ENCODE measurements at places on chromosomes 16 and 17. TPM values are rescaled to one million over a fixed set of nuclear protein-coding genes. Genes with fewer than 3 reads are reported as not detected.
A peak's percentile ranks its signal among the peaks of the same experiment; 100 is the strongest.

Gene CD300E
- total RNA-seq = 0.65 TPM

Gene MYO15A
- 1.1 TPM for total RNA-seq

Gene MYCBPAP
- total RNA-seq = 0.59 TPM

Gene FOXL1
- 0.80 TPM for total RNA-seq

Gene SNX20
- 2.0 TPM for total RNA-seq

Gene CALB2
- 25.9 TPM for total RNA-seq

Gene TBC1D3D
- total RNA-seq = 0.41 TPM

- no peak for DNase-seq
Measured at GRCh38 chr17:9553596-9553995, 22.0 kb downstream of the STX8 start.

DNA sequence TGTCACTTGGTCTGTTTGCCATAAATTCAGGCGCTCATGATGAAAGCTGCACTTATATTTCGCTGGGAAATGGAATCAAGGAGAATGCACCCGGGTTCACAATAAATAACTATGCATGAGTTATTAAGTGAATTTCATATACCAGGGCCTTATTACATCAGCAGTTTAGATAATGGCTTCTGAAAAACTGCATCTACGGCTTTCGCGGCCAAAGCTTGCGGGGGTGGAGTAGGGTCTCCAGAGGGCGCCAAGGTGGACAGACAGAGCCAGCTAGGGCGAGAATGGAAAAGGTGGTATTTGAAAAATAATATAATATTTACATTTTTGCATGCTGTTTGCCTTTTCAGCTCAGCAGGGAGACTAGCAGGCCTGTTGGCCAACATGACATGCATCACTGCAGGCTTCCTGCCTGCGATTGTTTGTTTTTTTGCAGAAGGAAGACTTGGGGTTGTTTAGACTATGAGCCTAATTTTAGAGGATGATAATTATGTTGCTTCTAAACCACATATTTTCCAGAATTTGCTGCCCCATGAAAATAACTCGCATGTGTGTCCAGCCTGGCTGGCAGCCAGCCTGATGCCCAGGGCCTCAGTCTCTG, 173.8 kb upstream of the IRX3 start:
- no peak for DNase-seq

- DNase-seq = no peak
Measured at GRCh38 chr17:29573871-29574731, 5.6 kb downstream of the TP53I13 start.

DNA sequence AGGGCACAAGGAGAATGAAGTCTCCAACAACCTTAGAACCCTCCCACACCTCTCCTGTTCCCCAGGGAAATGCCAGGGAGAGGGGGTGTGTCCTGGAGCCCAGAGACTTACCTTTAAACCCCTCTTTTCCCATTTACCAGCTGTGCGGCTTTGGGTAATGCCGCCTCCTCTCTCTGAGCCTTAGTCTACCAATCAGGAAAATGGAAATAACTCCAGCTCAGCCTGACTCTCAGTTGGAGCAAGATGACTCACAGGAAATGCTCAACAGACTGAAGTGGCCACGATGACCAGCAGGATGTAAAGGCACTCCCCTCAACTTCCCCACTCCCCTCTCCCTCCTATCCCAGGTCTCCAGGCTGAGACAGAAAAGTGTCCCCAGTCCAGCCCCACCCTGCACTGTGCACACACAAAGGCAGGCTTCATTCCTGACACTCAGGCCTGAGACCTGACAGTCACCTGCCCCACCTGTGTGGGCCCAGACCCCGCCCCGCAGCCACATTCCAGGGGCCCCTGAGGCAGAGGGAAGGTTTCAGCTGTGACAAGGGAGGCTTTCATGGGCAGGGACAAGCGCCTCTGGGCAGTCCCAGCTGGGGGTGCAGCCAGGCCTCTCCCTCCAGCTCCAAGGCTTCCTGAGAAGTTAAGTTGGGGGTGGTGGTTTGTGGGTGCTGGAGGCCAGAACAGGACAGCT, 3.0 kb upstream of the KRT15 start:
- DNase-seq = no peak

DNA sequence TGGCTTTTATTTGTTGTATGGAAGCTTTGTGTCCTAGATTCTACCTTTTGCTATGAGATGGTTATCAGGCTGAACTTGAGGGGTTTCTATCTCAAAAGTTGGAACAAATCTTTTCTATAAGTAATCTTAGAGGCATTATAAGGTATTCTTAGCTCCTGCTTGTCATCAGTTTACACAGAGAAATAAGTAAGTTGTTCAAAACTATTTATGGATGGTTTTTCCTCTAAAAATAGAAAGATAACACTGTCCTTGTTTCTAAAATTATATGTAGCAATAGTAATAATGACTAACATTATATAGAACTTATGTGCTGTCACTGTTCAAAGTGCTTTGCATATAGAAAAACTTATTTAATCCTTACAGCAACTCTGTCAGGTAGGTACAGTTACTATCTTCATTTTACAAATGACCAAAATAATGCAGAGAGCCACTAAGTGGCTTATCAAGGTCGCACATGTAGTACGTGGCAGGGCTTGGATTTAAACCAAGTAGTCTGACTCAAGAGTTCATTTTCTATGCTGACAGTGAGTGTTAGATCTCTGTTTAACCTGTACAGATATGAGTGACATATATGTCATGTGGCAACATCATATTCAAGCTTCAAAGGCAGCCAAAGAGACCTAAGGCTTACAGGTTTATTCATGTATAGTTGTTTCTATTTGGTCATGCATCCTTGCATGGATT, 59.0 kb downstream of the PHKB start:
- DNase-seq = no peak

DNA sequence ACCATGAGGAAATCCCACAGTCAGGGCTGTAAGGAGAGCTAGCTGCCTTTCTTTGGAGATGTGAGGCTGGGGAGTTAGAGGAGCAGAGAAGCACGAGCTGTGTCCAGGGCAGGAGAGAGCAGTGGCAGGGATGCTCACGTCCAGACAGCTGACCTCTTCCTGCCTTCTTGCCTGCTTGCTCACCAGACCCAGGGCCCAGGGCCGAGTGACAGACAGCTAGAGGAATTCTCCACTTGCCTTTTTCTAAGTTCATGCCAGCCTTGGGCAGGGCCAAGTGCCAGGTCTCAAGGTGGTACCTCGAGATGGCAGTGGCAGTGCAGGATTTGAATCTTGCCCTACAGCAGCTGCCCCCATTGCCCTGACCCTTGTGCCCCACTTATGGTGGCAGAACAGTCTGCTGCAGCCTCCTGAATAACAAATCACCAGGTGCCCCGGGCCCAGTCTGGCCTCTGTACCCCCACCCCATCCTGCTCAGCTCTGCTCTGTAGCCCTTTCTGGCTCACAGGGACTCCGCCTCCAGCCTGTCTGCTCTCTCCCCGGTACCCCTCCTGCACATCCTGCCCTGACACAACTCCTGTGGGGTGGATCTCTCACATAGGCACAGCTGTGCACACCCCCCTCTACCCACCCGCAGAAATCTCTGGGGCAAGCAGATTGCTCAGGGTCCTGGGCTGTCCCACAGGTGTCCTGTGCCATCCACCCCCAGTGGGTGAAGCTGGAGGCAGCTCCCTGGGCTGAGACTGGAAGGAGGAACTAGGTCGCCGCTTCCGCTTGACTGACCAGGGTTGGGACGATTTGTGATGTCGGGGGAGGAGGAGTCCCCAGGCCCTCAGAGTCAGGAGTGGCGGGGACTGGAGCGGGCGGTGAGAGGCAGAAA, 25.9 kb downstream of the GRIN2C start:
- no peak for DNase-seq

GRCh38 chr16:27511657-27512448, 37.9 kb downstream of the GTF3C1 start:
- DNase-seq = peak; percentile 80

DNA sequence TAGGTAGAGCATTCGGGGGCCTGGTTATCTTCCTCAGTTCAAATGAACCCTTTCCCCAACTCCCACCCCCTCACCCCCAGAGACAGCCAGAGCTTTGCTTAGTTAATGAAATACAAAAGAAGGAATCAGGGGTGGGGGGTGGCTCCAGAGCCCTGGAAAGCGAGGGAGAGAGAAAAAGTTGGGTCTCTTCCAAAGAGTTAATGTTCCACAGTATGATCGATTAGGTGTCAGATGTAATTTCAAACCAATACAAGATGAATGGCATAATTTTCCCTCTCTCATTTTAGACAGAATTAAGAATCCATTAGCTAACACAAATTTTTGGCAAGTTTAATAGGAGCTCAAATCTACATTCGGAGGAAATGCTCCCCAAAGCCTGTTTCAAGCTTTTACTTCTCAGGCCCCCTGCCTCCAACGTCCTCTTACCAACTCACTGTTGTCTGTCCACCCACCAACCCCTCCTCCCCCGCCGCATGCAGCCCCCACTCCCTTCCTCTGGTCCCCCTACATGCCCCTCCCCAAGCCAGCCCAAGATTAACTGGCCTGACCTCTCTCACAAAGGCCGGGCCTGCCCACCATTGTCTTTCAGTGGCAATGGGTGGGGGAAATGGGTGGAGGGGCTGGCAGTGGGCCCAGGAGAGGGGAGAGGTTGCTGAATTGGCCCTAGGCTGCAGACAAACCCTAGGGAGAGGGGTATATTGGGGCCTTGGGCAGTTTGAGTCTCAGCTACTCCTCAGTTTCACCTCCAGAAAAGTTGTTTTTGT, 28.2 kb downstream of the NEUROD2 start:
- DNase-seq = peak; percentile 72

Data from left cardiac atrium (tissue), 4 donors.